ENCODE measurements at places on chromosomes 2 and 18. TPM values are rescaled to one million over a fixed set of nuclear protein-coding genes. Genes with fewer than 3 reads are reported as not detected.

- DNase-seq, result no peak
- no peak overlapping the region for H3K27ac ChIP-seq
- no peaks in the 10 kb centered on the region for H3K36me3 ChIP-seq
- no peak overlapping the region for H3K4me3 ChIP-seq
- H3K4me1 ChIP-seq, result no peaks in the 10 kb centered on the region
Observed at GRCh38 chr18:62678847-62679485, 36.4 kb upstream of the PHLPP1 start.

SERPINB13 gene
- not detected for total RNA-seq

GATA6 gene
- total RNA-seq, result 3.5 TPM

DNA sequence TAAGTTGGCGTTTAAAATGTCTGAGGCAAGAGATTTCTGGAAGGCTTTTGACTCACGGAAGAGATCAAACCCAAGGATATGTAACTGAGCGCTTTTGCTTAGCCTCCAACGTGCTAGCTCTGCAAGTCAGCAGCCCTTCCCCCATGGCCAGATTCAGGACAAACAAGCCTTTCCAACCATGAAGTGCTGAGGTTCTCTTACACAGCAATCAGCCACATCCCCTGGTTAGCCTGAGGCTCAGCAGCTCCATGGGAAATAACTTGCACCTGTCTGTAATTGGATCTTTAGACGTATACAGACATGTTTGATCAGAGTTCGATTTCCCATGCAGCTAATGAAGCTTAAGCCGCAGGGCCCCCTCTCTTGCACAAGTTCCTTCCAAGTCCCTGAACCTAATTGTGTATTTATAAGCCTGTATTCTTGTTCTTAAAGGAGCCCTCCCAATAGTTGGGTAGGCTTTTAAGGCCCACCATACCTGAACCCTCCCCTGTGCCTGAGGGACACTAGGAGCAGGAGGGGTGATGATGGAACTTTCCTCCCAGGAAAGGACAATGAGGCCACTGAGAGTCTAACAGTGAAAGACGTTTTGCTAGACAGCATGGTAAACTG is 2.1 kb upstream of the TMEM131 start:
- H3K27ac ChIP-seq, result no peak overlapping the region
- H3K36me3 ChIP-seq, result no peaks in the 10 kb centered on the region
- H3K27me3 ChIP-seq, result no peaks in the 10 kb centered on the region
- no peak overlapping the region for H3K4me3 ChIP-seq
- peaks cover 20% of the 10 kb centered on the region for H3K4me1 ChIP-seq

All from liver (tissue), 10 donors.